ENCODE measurements at places on chromosomes 2 and 18. TPM values are rescaled to one million over a fixed set of nuclear protein-coding genes. Genes with fewer than 3 reads are reported as not detected.

FABP1 gene
- 0.24 TPM for total RNA-seq

TXNDC2 gene
- total RNA-seq, result 5.1 TPM

TRIP12 gene
- 206 TPM for total RNA-seq

TYMS gene
- 6.0 TPM for total RNA-seq

DNA sequence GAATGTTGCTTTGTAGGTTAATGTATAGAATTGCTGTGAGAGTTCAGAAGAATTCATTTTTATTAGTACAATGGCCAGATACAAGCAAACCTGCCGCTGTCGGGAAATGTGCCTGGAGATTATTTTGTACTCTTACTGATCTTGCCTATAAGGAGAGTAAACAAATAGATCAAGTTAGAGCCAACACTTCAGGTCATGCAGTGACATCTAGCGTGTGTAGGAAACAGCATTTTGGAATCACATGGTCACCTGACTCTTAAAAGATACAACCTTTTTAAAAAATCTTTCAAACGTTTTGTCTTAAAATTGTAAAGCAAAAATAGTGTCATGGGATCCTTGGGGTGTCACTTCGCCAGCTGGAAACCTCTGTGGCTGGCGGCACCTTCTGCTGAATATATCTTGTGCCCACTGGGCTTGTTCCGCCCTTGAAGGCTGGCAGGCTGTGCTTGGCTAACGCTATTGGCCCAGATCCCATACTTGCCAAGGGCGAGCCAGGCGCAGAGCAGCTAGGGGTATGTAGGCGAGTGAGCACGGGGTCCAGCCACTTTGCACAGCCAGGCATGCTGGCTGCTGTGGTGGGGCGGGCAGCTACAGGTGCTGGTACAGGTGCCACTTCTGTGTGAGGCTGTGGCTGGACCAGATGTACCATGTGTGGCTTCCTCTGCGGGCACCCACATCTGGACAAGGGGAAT, 19.5 kb upstream of the RPRM start:
- DNase-seq, result no peak

DNA sequence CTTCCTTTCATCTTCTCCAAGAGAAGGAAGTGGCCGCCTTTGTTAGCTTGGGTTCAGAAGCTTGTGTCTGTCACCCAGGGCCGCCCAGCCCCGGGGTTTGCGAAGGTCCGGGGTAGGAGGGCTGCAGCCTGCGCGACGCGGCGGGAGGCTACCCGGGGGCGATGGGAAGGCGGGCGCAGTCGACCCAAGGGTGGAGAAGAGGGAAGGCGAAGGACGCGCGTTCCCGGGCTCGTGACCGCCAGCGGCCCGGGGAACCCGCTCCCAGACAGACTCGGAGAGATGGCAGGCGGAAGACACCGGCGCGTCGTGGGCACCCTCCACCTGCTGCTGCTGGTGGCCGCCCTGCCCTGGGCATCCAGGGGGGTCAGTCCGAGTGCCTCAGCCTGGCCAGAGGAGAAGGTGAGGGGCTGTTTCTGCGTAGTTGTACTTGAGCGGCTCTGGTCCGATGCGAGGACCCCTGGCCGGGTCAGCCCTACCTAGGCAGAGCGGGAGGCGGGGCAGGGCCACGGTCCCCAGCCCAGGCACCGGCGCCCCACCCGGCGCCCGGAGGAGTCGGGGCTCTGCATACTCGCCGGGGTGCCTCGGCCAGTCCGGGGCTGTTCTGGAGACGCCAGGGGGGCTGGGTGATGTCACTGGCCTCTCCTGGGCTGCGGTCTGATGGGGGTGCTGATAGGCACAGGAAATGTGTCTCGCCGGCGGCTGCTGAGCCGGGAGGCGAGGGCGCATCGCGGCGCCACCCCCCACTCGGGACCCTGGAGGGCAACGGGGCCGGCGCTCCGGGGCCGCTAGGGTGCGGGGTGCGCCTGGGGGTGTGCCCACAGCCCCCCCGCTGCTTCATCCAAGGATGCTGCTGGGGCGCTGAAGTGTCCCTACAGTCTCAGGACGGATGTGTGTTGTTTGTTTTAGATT, at the start of gene QPCT:
Gene QPCT, plus strand, starts transcription at position 178 of the 909 bp plus-strand sequence. Its CDS starts 102 bp downstream, at position 280.
- peak; percentile 49 for DNase-seq

PLA2R1 gene
- total RNA-seq, result 18.3 TPM

DNA sequence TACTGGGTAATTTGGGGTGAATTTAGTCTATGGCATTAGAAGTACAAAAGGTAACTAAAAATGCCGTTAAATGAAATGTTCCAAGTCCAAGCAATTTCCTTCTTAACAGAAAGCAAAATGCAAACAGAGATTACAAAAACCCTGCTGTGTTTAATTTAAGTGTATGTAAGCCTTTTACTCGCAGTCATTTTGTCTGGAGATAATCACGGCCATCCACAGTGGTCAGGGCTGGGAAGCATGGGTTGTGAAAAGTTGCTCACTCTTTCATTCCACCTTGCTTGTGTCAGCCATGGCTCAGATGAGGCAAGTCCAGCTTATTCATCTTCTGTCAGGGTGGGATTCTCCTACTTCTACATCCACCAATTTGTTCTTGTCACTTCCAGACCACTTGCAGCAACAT, 983.6 kb upstream of the ZEB2 start:
- no peak for DNase-seq

- peak; percentile 35 for DNase-seq
Observed at GRCh38 chr2:204655101-204655500, 109.8 kb downstream of the PARD3B start.

DNA sequence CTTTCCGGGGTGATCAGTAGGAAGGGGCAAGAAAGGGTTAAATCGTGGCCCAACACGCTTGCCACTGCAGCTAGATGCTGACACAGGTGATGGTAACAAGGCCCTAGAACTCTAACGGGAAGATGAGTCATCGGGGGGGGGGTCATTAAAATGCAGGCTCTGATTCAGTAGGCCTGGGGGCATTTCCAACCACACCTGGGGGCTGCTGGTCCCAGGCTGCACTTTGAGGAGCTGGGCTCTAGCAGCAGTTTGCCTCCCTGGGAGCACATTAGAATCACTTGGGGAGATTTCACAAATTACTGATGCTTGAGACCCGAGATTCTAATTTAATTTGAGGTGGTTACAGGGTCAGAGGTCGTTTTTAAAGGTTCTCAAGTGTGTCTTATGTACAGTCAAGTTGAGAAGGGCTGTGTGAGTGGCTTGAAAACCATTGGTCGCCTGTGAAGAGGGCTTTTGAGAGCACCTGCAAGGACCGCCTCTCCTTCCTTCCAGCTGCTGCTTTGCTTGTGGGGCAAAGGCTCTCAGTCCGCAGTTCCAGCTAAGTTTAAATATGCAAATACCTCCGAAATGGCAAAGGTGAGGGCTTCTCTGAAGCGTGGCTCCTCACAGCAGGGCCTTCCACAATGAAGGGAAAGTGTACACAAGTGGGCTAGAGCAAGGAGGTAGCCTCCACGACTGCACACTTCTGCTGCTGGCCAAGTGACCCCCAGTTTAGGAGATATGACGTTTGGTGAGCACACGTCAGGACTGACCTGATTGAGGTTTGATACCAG, 128.0 kb upstream of the MSH6 start:
- no peak for DNase-seq

POTEC gene
- 0.72 TPM for total RNA-seq

- no peak for DNase-seq
Observed at GRCh38 chr18:55477499-55477859, 110.5 kb downstream of the TCF4 start.

ZSWIM2 gene
- total RNA-seq, result 0.96 TPM

AQP12B gene
- 0.96 TPM for total RNA-seq

DNA sequence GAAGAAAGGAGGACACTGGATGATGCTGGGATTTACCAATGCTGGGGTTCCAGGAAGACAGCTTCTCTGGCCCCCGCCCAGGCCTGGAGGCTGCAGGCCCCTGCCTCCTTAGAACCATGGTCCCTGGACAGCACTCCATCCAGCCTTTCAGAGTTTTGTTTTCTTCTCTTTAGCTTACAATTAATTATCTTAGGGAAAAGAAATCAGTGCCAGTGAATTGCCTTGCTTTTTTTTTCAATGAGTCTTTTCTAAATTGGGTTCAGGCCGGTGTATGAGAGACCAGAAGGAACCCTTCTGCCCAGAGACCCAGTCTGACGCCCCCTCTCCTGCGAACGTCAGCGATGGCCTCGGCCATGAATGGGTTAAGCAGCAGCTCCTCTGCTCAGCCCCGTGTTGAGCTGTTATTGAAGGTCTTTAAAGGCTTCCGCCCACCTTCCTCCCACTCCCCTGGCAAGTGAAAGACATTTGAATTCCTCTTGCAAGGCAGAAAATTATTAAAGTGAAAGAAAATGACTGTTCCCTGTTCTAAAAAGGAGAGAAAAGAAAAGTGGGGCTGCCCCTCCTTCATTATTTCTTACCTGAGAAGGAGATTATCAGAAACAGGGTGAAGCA, 65.7 kb upstream of the CHMP1B start:
- DNase-seq, result no peak

- no peak for DNase-seq
Observed at GRCh38 chr2:95018861-95019550, 6.5 kb upstream of the MAL start.

- DNase-seq, result peak; percentile 30
Observed at GRCh38 chr2:54572636-54573536, 116.8 kb downstream of the SPTBN1 start.

ZBTB7C gene
- total RNA-seq, result 1.7 TPM

DNA sequence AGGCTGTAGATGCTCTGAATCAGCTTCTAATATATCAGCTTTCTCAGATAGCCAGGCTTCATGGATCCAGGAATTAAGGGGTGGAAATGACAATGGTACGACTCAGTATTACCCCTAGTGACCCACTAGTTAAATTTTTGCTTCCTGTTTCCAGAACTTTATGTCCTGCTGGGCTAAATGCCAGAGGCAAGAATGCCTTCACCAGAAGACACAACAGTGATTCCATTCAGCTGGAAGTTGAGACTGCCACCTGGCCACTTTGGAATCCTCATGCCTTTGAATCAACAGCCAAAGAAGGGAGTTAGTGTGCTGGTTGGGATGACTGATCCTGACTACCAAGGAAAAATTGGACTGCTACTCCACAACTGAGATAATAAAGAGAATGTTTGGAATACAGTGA, 239.1 kb downstream of the ASXL3 start:
- no peak for DNase-seq

ECEL1 gene
- total RNA-seq, result 3.9 TPM

DNA sequence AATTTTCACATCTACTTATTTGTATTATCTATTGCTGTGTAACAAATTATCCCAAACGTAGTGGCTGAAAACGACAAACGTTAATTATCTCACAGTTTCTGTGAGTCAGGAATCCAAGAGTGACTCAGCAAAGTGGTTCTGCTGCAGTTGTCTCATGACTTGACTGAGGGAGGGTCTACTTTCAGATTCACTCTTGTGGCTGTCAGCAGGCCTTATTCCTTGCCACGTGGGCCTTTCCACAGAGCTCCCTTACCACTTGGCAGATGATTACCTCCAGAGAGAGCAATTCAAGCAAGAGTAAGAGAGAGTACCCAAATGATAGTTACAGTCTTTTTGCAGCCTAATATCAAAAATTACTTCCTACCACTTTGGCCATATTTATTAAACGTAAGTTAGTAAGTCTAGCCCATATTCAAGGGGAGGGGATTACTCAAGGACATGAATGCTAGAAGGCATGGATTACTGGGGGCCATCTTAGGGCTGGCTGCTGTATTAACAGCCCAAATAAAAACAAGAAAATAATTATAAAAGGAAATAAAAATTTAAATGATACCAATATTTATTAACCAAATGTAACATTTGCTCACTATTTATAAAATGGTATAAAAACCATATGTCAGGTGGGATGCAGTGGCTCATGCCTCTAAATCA, 48.7 kb upstream of the NBEAL1 start:
- peak; percentile 5 for DNase-seq

- DNase-seq, result peak; percentile 83
Observed at GRCh38 chr18:29146068-29146467, 969.1 kb upstream of the CDH2 start.

SERPINB7 gene
- 31.1 TPM for total RNA-seq

DNA sequence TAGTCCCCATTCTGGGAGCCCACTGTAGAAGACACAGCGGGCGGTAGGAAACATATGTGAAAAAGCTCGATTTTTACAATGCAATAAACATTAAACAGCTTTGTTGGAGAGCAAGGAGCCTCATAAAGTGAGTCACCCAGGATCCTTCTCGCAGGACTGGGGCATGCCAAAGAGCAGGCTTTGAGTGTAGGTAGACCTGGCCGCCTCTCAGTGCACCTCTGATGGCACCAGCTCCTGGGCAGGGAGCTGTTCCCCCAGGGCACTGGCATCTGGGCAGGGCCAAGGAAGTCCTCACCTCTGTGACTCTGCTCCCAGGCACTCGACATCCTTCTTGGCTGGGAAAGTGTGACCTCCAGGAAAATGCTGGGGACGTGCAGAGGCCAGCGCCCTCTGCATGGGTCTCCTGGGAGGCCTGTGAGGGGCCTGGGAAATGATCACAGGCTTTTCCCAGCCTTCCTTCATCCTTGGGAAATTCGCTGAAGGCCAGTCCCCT, 94.2 kb downstream of the POLR1A start:
- no peak for DNase-seq

DNA sequence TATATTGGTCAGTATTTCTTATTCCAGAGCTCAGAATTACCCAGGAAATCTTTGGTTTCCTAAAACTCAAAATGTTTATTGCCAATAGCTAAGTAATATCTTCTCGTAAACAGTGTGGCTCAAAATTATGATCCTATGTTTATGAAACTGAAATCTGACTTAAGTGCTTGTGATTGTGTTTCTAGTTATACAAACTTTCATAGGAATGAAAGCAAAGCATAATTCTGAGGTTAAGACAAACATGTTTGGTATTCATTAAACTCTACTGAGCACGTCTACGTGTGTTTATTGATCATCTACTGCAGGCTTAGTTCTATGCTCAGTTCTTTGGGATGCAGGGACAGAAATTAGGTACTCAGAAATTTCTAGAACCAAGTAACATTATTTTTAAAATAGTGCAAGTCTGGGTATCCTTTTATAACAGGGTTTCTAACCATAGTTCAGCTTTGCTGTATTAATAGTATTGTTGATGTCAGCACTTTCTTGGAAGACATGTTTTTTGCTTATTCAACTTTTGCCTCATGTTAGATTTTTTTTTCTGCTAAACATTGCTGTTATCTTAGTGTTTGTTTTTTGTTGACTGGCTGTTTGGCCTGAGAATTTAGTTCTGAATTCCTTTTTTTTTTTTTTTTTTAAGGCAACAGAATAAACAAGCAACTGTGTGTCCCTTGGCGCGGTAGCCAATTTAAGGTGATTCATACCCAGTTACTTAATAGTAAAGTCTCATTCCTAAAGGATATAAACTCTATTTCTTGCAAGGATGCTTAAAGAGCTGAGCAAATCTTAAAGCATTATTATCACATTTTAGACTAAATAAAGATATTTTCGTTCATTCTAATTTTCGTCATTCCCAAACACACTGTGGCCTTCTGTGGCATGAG, 31.3 kb downstream of the PTPRM start:
- DNase-seq, result no peak

GRCh38 chr18:45889419-45890064, 64.1 kb downstream of the SIGLEC15 start:
- no peak for DNase-seq
